ENCODE measurements at places on chromosomes 1 and 21. TPM values are rescaled to one million over a fixed set of nuclear protein-coding genes. Genes with fewer than 3 reads are reported as not detected.

Gene SAMSN1
- 9.6 TPM for total RNA-seq

Gene KRTAP12-4
- not detected for total RNA-seq

Gene HMCN1
- 109 TPM for total RNA-seq

Gene MMP23B
- total RNA-seq: 30.7 TPM

Gene ZMYND12
- total RNA-seq: 0.30 TPM

Gene SPRR1B
- 22.3 TPM for total RNA-seq

Gene ABCA4
- total RNA-seq: 3.8 TPM

Gene MRAP
- 3.4 TPM for total RNA-seq

Gene FLG2
- total RNA-seq: 139 TPM

Gene CD160
- total RNA-seq: not detected

Gene GBP7
- not detected for total RNA-seq

Gene RGS5
- total RNA-seq: 20.6 TPM

Gene ELF3
- total RNA-seq: 14.0 TPM

Gene GJA9
- total RNA-seq: not detected

Gene SPATA45
- 0.89 TPM for total RNA-seq

Gene PEX14
- total RNA-seq: 9.6 TPM

Gene SPRR3
- total RNA-seq: 0.69 TPM

Gene PTPN22
- total RNA-seq: 2.6 TPM

Gene ZSCAN20
- total RNA-seq: 4.1 TPM

Gene IVL
- 71.5 TPM for total RNA-seq

Gene ACOT11
- total RNA-seq: 8.4 TPM

Gene PTPRF
- total RNA-seq: 79.3 TPM

Gene SLC45A1
- 0.49 TPM for total RNA-seq

Gene BCAR3
- 14.2 TPM for total RNA-seq

Gene PTGS2
- total RNA-seq: 18.6 TPM

Gene CGN
- total RNA-seq: 6.0 TPM

Gene F13B
- total RNA-seq: not detected

Gene CD1E
- total RNA-seq: 2.7 TPM

Gene CAP1
- 141 TPM for total RNA-seq

Gene DNAI4
- 16.2 TPM for total RNA-seq

Gene PLEKHA6
- 4.1 TPM for total RNA-seq

Gene DDR2
- total RNA-seq: 61.7 TPM

Gene RGSL1
- not detected for total RNA-seq
